ENCODE measurements at places on chromosomes 1 and 21.

DNA sequence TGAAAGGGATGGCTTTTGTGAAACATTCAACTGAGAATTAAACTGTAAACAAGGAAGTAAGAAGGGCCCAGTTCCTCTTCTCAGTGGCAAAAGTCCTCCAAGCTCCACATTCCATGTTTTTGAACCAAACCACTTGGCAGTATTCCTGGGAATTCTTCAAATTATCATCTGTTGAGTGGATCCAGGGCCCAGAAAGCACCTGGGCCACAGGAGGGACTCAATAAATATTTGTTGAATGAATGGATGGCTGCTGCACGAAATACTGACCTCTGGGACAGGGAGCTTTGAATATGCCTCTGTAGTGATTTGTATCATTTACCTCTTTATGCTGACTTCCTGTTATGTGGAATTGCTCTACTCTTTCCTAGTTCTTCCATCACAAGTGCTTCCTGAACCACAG lies 4.7 kb downstream of the SLC35F3 start:
- DNase-seq: no peak

GRCh38 chr1:3163356-3163755 lies 94.4 kb downstream of the PRDM16 start:
- no peak for DNase-seq

- no peak for DNase-seq
Measured at GRCh38 chr1:202054094-202054493, 43.7 kb downstream of the ELF3 start.

DNA sequence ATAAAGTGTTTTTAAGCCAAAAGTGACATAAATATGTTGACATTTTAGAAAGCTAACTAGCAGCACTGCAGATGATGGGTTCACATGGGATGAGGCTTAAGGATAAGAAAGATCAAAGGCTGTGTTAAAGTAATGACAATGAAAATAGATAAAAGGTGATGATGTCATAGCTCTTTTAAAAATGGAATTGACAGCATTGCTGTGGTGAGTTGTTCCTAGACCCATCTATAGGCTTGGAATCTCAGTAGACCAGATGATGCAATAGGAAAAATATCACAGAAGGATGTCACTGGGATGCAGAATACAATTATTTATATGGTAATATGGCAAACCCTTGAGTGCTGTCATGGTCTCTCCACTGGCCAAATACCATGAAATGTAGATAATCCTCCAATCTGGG lies 286.0 kb downstream of the PLA2G4A start:
- DNase-seq: no peak

GRCh38 chr1:25831569-25832196 lies 11.9 kb downstream of the MTFR1L start:
- no peak for DNase-seq

DNA sequence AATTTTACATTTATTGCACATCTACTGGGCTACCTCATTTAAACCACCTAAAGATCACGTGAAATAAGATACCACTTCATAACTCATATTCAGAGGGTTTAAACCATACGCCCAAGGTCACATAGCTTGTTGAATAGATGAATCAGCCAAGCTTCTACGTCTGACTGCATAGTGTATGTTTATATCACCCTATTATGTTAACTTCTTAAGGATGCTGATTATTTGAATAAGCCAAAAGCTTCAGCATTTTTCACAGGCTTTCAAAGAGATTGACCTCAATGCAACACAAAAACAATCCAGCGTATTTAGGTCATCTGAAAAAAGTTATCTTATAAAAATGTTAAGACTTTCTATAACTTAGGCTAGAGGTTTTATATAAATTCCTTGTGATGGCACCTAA lies 373.8 kb downstream of the TGFB2 start:
- DNase-seq: no peak

- DNase-seq: no peak
Measured at GRCh38 chr1:200042552-200043335, 15.2 kb downstream of the NR5A2 start.

DNA sequence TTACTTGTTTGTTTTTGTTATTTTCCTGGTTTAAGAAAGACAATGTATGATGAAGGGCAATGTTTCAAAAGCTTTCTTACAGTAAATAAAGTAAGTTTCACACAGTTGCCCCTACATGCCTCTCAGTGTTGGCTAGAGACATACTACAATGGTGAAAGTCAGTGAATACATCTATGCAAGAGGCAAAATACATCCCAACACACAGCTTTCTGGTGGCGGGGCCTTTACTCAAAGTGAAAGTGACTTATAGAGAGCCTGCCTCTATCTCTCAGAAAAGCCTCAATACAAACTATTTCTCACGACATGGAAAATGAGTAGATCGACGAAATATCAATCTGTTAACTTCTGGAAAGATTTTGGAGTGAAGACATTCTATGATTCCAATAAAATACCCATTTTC lies 122.3 kb downstream of the SLC30A10 start:
- no peak for DNase-seq

GRCh38 chr1:205709059-205709398 lies 28.7 kb upstream of the SLC45A3 start:
- DNase-seq: no peak

DNA sequence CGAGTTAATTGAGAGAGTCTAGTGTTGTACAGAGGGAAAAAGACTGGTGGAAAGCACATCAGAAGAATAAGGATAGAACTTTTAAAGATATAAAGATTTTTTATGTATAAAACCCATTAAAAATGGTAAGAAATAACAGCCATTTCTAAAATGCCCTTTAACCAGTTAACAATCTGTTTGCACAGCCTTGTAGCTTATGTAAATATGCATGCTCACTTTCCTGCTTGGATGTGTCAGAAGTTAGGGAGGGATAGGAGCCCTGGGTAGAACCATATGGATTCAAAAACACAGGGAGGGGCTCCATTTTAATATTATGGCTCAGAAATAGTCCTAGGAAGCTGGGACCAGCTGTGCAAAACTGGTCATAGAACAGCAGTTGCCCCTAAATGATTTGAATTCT lies 4.5 kb upstream of the EDEM3 start:
- DNase-seq: no peak

DNA sequence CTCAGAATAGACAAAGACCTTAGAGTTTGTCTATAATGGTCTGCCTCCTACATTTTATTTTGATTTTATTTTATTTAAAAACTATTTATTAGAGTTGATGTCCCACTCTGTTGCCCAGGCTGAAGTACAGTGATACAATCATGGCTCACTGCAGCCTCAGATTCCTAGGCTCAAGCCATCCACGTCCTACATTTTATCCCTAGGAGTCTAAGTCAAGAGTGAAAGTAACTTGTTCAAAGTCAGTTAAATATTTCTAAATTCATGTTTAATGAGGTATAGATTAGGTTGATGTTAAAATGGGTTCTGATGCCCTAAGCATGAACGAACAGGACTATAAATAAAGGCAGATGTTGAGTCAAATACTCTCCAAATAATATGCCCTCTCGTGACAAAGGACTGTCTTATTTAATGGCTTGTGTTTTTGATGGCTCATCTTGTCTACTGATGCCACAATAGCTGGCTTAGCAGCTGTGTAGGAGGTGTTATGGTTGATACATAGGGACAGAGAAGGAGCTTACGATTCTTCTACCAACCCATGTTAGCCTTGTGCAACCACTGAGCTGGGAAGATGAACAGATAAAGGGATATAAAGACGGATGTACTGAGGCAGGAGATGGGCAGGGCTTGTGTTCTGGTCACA lies 66.0 kb upstream of the CR1L start:
- no peak for DNase-seq

DNA sequence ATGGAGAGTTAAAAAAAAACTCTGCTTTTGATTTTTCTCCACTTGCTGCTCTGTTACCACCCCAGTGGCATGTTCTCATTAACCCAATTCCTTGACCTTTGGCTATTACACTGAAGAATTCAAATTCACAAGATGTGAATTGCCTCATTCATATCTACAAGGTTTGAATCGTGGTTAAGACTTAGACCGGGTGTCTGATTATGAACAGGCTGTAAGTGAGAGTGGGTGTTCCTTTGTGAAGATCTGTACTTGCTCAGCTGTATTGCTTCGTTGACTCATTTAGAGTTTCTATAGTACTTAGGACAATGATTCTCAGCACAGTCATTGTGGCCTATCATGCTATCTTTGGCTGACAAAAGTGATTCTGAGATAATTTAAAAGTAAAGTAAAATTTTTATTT lies 36.4 kb downstream of the DNM3 start:
- no peak for DNase-seq

DNA sequence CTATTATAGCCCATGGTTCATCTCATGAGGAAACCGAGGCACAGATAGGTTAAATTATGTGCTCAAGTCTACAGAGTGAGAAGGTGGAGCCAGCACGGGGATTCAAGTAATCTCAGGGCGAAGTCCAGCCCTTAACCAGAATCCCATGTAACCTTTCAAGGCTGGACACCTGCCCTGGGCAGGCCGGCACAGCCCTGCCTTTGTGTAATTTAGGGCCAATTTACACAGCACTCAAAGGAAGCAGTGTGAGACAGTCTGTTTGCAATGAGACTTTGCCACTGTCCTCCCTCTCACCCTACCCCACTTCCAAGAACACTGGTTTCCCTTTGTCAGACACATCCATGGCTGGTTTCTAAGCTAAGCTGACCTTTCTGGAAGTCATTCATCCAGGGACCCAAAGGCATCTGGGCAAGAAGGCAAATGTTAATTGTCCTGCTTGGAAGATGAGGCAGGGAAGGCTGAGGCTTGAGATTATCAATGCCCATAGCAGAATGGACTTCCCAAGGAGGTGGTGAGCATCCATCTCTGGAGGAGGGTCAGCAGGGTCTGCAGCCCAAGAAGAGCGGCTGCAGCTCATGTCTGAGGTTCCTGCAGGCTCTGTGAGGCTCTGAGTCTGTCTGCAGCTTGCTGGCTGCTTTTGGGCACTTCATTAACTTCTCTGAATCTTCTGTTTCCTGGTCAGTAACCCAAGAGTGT lies 159.2 kb downstream of the TRABD2B start:
- DNase-seq: no peak

GRCh38 chr1:77412820-77413530 lies 131.2 kb downstream of the AK5 start:
- DNase-seq: no peak

- no peak for DNase-seq
Measured at GRCh38 chr21:17829472-17829871, 10.3 kb upstream of the C21orf91 start.

DNA sequence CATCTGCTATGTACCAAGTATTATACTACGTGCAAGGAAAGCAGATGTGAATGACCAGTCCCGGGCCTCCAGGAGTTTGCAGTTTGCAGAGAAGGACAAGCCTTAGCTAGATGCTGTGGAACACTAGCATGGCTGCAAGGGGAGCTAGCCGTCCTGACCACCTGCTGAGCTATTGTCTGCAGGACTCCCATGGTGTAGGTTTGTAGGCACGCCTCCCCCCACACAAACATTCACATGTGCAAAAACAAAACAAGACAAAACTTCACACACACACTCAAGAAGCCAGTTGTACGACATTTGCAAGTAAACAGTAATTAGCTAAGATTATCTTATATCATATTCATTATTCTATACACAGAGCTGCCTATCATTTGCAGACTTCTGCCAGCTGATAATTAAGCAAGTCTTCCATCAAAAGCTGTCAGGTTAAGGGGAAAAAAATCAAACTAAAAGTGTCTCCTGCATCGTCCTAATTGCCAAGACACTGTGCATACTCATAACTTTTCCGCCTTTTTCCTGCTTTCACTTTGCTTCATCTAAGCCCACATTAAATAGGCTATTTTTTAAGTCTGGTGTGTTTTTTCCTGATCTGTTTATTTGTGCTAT lies 10.7 kb upstream of the HNRNPU start:
- no peak for DNase-seq

GRCh38 chr1:182835806-182836205 lies 3.3 kb upstream of the DHX9 start:
- DNase-seq: no peak

DNA sequence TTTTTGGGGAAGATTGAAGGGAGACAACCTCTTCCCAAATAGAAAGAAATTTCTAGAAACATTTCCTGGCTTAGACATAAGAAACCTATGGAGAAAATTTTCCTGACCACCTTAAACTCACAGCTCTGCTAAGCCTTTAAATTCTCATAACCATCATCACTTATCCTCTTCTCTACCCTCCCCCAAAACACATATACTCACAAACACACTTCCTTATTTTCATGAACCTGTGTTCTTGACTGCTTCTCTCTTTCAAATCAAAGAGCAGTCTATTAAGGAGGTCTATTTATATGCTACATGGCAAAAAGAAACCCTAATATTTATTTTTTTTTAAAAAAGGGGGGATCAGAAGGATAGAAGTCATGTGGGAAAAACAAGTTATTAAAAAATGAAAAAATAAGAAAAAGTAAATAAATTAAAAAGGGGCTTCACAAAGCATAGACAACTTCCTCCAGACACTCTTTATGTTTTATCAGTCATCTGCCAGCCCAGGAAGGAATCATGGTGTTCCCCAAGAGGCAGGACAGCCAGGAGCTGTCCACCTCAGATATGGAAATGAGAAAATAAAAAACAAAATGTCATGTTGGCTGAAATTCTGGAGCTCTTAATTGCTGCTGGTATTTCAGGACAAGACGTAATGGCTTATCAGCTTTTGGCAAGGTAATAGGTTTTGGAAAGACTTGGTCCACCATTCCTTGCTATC lies 12.8 kb upstream of the RGS2 start:
- no peak for DNase-seq

- no peak for DNase-seq
Measured at GRCh38 chr1:168629466-168629865, 53.1 kb downstream of the XCL1 start.

DNA sequence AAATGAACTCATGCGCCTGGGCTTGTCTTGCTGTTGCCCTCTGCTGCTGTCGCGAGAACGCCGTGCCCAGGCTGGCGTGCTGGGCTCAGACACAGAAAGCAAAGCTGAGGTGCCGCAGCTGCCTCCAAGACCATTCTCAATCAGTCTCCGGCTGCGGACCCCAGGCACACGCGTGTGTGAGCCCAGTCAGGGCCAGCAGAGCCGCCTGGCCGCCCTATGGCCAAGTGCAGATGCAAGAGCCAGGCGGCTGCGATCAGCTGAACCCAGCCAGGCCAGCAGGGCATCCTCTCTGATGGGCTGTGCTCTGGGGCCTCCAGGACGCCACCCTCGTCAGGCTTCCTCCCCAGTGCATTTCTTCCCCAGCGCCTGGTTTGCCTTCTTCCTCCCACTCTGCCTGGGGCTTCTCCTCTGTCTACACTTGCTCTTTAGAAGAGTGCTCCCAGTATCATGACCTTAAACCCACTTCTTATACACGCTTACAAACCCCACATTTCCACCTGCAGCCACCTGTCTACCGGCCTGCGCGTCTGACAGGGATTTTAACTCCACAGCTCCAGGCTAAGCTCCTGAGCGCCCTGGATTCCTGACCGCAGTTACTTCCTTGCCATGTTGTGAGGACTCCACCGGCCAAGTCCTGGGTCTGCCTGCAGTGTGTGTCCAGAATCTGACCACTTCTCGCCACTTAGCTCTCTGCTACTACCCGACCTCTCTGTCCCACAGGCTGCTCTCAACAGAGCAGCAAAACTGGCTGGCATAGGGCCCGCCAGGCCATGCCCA lies 21.7 kb upstream of the LRRC47 start:
- DNase-seq: no peak

GRCh38 chr1:112735752-112736151 lies 20.6 kb upstream of the PPM1J start:
- no peak for DNase-seq

- DNase-seq: no peak
Measured at GRCh38 chr1:245444945-245445344, 290.2 kb downstream of the KIF26B start.

GRCh38 chr1:6521536-6521935 lies 30.1 kb upstream of the PLEKHG5 start:
- no peak for DNase-seq
